Left kidney (tissue), 8 donors: ENCODE measurements at places on chromosomes 11 and 22. TPM values are rescaled to one million over a fixed set of nuclear protein-coding genes. Genes with fewer than 3 reads are reported as not detected.
A peak's percentile ranks its signal among the peaks of the same experiment; 100 is the strongest.

GRCh38 chr22:31943206-31943977, 943 bp upstream of the YWHAH start:
- no peak for DNase-seq

GRCh38 chr11:114964676-114965214, 286.4 kb downstream of the NXPE2 start:
- no peak for DNase-seq

- no peak for DNase-seq
Observed at GRCh38 chr11:122707901-122708300, 52.4 kb downstream of the UBASH3B start.

GRCh38 chr11:94728541-94728940, 39.6 kb upstream of the AMOTL1 start:
- no peak for DNase-seq

DNA sequence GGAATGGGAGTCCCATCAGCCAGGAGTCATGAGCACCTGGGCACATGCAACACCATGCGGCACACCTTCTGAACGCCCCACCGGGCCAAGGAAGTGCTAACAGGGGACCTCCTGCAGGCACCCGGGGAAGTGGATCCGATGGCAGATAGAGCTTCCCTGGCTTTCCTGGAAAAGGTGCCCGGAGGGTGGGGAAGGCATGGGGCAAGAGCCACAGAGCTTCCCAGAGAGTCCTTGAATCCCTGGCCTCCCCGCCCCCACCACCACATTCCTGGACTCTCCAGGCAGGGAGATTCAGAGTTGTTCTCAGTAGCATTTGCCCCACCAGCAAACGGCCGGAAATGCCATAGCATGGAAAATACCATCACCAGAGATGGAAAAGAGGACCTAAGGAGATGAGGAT, 8.3 kb downstream of the TRIM29 start:
- no peak for DNase-seq

DNA sequence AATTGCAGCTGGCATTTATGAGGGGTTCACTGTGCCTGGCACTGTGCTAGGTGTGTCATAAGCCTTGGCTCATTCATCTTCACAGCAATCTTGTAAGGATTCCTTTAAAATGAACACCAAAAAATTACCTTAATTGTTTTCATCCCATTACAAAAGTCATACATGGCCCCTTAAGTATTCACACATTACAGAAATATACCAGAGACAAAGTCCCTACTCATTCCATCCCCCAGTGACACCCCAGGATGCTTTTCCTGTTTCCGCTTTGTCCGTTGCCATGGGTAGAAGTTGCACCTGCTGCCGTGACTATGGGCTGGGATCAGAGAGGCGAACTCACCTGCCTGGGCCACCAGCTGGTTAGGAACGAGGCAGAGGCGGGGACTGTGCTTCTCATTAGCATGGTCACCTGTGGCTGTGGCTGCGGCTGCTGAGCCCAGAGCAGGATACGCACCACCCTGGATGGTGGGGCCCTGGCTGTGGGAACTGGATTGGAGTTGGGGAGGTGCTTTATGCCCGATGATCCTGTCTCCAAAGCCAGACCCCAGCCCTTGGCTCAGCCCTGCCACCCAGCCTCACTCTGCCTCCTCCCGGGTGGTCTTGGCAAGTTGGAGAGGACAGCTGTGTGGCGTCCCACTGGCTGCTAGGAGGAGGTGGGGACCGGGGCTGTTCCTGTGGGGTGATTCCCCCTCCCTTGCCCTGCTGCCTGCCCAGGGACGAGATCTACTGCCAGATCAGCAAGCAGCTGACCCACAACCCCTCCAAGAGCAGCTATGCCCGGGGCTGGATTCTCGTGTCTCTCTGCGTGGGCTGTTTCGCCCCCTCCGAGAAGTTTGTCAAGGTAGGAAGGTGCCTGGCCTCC, 60.8 kb downstream of the MYO7A start:
- no peak for DNase-seq

DNA sequence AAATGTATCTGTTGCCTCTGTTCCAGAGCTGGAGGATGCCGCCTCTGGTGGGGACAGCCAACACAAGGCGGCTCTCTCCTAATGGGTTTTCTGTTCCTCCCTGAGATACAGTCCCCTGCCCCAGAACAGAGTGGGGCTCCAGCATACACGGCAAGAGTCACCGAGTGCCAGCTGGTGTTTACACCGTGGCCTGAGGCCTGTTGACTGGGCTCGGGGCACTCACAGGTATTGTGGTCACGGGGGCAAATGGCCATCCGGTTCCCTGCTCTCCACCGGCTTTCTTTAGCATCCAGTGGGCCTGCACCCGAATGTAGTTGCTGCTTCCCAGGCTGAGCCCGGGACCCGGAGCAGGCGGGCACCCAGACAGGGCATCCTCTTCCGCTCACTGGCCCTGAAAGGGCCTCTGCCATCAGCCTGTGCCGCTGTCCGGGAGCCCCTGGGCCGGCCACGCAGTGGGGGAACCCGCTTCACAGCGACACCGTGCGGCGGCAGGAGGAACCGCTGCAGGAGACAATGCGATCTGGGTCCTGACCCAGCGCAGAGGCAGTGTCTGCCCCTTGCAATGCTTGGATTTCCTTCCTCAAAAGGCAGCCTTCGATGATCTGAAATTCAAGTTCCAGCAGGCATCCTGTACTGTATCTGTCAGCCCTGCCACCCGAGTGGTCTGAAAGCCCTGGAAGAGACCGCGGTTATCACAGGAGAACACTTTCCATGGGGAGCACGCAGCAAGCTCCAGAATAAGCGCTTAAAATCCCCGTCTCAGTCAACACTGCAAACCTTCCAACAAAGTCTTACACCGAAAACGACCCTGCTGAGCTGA, 859 bp upstream of the KRTAP5-5 start:
- no peak for DNase-seq

- DNase-seq: no peak
Observed at GRCh38 chr11:36147491-36147890, 141.7 kb downstream of the COMMD9 start.

DNA sequence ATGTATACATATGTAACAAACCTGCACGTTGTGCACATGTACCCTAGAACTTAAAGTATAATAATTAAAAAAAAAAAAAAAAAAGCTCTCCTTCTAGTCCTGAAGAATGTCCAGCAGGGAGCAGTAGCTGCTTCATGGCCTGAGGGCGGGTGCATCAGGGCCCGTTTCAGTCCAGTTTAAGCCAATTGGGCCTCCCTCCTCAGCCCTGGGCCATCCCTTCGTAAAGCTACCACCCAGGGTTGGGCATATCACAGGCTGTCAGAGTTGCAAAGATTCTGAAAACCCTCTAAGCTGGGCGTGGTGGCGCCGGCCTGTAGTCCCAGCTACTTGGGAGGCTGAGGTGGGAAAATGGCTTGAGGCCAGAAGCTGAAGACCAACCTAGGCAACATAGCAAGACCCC, 5.4 kb downstream of the TMPRSS13 start:
- no peak for DNase-seq

GRCh38 chr22:48819232-48819631, 1008.4 kb downstream of the BRD1 start:
- DNase-seq: no peak

GRCh38 chr11:68003846-68004550, at the start of gene UNC93B1:
Gene UNC93B1, minus strand, starts transcription at chr11:68004097. Its CDS starts 54 bp downstream, at chr11:68004043.
- peak; percentile 68 for DNase-seq

DNA sequence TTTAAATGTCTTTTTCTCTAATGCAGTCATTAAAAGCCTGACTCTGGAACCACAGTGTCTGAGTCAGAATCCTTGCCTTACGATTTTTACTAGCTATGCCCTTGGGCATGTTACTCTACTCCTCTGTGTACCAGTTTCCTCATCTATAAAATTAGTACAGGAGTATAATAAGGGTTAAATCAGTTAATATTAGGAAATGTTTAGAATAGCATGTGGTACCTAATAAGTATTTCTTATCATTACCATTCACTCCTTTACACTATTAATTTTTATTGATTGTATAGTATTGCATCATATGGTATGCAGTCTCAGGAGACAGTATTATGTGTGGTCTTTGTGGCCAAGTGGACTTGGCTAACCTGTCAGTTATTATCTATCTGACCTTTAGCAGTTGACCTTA, 68.2 kb downstream of the METTL15 start:
- no peak for DNase-seq

GRCh38 chr11:118046051-118046963, 30.6 kb upstream of the TMPRSS4 start:
- no peak for DNase-seq

GRCh38 chr11:63944987-63945386, 6.2 kb downstream of the NAA40 start:
- no peak for DNase-seq

DNA sequence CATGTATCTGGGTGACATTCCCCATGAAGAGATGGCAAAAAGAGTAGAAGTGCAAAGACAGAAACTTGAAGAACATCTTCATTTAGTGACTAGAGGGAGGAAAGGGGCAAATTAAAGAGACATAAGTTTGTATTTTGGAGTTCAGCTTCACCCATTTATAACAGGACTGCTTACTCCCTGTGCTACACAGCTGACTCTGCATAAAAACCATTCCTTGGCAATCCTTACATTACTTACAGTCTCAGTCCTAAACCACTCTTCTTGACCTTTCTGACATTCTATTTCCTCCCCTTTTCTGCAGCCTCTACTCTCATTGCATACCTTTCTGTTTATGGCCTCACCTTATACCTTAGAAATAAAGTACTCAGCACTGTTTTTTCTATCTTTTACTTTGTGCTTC, 6.8 kb upstream of the SERGEF start:
- no peak for DNase-seq

DNA sequence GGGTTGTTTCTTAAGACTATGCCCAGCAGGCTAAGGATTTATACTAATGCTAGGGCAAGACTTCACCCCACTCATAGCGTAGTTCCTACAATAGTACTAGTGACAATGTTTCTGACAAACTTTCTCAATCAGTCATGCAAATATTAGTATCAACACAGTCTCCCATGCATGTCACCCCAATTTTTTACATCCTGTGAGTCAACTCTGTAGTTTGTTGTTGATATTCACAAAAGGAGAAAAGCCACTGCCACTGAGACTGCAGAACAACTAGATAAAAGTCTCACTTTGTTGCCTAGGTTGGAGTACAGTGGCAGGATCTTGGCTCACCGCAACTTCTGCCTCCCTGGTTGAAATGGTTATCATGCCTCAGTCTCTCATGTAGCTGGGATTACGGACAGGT, 155.2 kb downstream of the RBFOX2 start:
- DNase-seq: no peak

DNA sequence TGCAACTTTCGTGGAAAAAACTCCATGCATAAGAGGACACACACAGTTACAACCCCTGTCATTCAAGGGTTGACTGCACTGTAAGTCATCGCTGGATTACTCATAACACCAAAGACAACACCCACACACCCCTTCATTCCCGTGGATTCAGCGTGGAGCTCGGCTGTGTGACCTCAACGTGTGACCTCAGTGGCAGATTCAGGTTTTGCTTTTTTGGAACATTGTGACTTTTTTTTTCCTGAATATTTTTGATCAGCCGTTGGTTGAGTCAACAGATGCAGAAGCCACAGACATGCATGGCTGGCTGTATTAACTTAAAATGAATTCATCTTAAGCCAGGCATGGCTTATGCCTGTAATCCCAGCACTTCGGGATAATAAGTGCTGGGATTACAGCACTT, 19.7 kb upstream of the MUC5AC start:
- DNase-seq: no peak

AHNAK gene
- 199 TPM for polyA plus RNA-seq

USP2 gene
- 10.4 TPM for polyA plus RNA-seq

SMTNL1 gene
- 0.47 TPM for polyA plus RNA-seq

TNNT3 gene
- polyA plus RNA-seq: 8.2 TPM

ANKRD42 gene
- 21.3 TPM for polyA plus RNA-seq

MAP6 gene
- 8.6 TPM for polyA plus RNA-seq

FOLR1 gene
- polyA plus RNA-seq: 50.8 TPM

LRRC74B gene
- polyA plus RNA-seq: 0.27 TPM

CARD18 gene
- polyA plus RNA-seq: not detected

PHF21A gene
- 70.0 TPM for polyA plus RNA-seq

NAALAD2 gene
- 39.8 TPM for polyA plus RNA-seq

PNPLA3 gene
- polyA plus RNA-seq: 2.0 TPM
